ENCODE measurements at places on chromosomes 2 and 18.

DNA sequence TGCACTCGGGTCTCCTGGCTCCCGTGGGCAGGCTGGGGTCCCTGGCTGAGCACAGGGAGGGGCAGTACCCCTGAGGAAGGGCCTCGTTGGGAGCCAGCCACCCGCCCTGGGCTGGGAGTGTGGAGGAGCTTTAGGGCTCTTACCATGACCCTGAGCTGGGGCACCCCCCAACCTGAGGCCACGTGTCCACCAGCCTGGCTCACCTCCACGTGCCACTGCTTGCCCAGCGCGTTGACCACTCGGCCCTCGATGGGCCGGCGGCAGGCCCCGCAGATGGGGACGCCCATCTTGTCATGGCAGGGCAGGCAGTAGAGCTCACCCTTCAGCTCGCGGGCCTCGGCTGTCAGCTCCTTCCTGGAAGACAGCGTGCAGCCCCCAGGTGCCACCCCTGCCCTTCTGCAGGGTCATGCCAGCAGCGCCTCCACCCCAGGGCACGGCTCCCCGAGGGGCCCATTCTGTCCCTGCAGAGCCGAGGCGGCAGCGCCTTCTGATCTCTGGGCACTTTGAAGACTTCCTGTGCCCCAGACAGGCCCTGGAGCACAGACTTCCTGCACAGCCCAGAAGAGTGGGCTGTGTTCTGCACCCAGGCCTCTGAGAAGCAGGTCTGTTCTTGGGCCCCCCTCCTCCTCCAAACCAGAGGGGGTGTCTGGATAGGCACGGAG is 4.0 kb upstream of the GPR17 start:
- peak overlapping the region; percentile 42 for H3K27ac ChIP-seq
- no peaks in the 10 kb centered on the region for H3K36me3 ChIP-seq
- H3K4me1 ChIP-seq: peaks cover 13% of the 10 kb centered on the region
- no peak overlapping the region for H3K4me3 ChIP-seq
- DNase-seq: no peak
- no peaks in the 10 kb centered on the region for H3K27me3 ChIP-seq

GRCh38 chr2:58228299-58228698 is 12.8 kb downstream of the FANCL start:
- no peak for DNase-seq
- H3K4me1 ChIP-seq: no peaks in the 10 kb centered on the region
- no peak overlapping the region for H3K4me3 ChIP-seq
- no peaks in the 10 kb centered on the region for H3K27me3 ChIP-seq

GRCh38 chr18:79518028-79518682 is 122.4 kb downstream of the NFATC1 start:
- no peak overlapping the region for H3K4me3 ChIP-seq
- no peaks in the 10 kb centered on the region for H3K36me3 ChIP-seq
- H3K27ac ChIP-seq: no peak overlapping the region
- DNase-seq: no peak

GRCh38 chr2:109382951-109383350 is 230.8 kb downstream of the SEPTIN10 start:
- peaks cover 27% of the 10 kb centered on the region for H3K4me1 ChIP-seq
- no peaks in the 10 kb centered on the region for H3K36me3 ChIP-seq
- H3K27me3 ChIP-seq: no peaks in the 10 kb centered on the region
- no peak overlapping the region for H3K4me3 ChIP-seq

GRCh38 chr18:13237073-13237472 is 18.5 kb downstream of the LDLRAD4 start:
- H3K4me3 ChIP-seq: no peak overlapping the region
- no peak for DNase-seq
- H3K27me3 ChIP-seq: no peaks in the 10 kb centered on the region

DNA sequence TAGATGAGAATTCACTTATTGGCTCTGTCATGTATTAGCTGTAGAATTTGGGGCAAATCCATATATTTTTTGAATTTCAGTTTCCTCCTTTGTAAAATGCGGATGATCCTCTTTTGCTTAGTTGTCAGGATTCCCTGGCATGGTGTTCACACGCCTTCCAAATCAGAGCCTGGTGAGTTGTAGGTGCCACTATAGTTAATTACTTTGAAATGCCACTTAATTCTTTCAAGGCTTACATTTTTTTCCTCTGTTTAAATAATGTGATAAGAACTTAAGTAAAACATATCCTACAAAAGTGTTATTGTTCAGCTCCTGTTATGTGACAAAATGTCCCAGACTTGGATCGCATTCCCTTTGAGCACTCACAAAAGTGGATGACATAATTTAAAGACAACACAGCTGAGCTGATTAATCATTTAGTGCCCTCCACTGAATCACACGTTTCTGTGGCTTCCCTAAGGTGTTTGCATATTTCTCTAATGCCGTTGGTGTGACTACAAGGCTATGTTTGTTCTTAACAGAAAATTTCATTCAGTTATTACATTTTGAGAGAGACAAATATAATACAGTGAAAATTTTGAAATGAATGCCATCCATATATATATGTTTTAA is 471.2 kb upstream of the CHST9 start:
- H3K36me3 ChIP-seq: no peaks in the 10 kb centered on the region
- H3K27me3 ChIP-seq: no peaks in the 10 kb centered on the region
- no peak for DNase-seq
- no peaks in the 10 kb centered on the region for H3K4me1 ChIP-seq
- no peak overlapping the region for H3K27ac ChIP-seq

All from esophagus squamous epithelium (tissue), 5 donors.